HFFc6 (cell line): ENCODE measurements at places on chromosomes 16 and 17.
A peak's percentile ranks its signal among the peaks of the same experiment; 100 is the strongest.

DNA sequence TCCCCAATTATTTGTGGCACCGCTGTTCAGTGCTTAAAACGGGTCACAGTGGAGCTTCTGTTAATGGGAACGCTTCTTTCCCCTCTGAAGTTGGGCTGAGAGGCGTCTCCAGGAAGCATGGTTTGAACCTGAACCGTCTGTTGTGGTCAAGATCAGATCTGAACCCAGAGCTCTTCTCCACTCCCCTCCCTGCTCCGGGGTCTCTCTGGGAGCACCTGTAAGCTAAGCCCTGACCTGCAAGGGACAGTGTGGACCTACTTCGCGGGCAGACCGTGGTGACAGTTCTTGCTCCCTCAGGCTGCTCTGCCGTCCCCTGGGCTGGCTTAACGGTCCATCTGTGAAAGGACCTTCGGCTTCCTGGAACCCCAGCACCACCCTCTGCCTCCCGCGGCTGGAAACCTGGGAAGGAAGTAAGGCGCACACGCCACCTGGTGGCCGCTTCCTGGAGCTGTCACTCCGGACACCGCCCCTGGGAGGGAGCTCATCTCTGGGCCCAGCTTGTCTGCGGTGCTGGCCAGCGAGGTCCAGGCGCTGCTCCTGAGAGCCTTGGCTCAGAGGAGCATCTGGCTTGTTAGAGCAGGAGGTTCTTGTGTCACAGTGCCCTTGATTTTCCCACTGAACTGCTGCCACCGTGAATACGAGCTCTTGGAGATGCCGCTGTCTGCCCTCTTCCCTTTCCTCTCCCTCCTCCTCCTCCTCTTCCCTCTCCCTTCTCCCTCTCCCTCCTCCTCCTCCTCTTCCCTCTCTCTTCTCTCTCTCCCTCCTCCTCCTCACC is 518.5 kb upstream of the EEF2KMT start:
- peak; percentile 30 for DNase-seq

- DNase-seq = no peak
Observed at GRCh38 chr16:4317532-4318450, 1.9 kb downstream of the GLIS2 start.

GRCh38 chr17:27455914-27456680 is at the start of gene KSR1:
Gene KSR1, plus strand, starts transcription at chr17:27456448. Its CDS starts 196 bp downstream, at chr17:27456644.
- DNase-seq = peak; percentile 11

DNA sequence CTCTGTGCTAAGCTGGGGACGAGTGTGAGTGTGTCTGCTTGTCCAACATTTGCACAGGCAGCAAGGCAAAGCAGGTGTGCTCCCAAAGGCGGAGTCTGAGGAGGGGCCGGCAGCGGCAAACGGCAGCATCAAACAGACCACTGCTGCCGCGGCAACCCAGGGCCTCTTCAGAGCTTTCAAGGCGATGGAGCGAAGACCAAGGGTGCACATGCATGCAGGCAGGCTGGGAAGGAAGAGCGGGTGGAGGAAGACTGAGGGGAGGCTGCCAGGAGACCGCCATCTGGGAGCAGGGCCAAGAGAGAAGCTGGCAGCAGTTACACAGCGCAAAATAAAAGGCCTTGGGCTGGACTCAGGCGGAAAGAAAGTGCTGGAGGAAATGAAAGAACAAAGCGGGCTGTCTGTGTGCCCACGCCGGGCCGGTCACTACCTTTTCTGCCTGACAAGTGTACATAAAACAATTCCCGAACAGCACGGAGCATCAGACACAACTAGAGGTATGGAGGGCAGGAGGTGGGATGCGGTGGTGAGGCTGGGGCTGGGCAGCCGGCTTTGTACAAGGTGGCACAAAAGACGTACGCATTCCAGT is 8.5 kb downstream of the TIMM22 start:
- no peak for DNase-seq

DNA sequence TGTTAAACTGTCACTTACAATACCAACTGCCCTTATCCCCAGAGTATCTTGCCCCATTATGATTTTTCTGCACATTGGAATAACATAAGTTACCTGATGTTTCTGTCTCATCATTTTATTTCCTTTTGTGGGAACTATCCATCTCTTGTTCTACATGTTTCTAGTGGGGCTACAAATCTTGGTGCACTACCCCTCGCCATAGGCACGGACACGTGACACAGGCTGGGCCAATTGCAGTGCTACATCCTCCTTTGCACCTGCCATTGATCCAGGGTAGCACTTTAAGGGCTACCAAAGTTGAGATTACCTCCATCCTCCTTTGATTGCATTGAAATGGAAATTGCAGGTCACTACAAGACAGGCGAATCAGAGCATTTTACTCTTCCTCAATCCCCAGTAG is 14.2 kb upstream of the SYT17 start:
- no peak for DNase-seq

GRCh38 chr17:50150354-50151040 is at the start of gene PPP1R9B:
Gene PPP1R9B, minus strand, starts transcription at chr17:50150677. Its CDS starts 164 bp downstream, at chr17:50150513.
- DNase-seq = no peak

DNA sequence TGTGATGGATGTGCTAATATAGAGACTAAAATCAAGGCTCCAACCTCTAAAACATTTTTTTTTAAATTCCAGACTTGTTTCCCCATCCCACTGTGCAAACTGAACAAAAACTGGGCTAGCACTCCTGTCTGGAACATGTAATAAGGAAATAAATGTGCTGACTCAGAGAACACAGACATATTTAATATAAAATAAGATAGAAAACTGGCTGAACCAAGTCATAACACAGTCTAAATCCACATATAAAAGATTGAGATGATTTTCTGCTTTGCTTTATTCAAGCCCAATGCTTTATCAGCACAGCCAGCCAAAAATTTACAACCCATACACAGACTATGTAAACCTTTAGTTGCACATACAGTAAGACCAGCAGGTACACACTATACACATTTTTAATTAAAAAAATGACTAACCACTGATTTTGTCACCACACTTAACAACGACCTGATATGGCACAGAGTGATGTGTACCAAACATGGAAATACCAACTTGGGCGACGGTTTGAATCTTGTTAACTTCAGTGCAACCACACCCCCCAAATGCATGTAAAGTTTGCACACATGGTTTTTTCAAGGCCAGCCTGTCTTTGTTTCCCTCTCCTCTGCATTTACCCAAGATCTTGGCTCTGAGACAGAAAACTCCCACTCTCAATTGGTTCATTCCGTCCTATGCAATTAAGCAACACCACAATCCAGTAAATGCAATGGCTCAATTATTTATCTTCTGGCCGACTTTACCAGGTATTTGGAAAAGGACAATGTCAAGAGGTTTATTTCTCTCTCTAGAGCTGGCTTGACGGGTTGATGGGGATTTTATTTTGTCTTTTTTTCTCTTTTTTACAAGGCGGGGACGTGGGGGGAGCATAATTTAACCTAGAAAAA is 1.2 kb downstream of the STAT3 start:
- DNase-seq = no peak

DNA sequence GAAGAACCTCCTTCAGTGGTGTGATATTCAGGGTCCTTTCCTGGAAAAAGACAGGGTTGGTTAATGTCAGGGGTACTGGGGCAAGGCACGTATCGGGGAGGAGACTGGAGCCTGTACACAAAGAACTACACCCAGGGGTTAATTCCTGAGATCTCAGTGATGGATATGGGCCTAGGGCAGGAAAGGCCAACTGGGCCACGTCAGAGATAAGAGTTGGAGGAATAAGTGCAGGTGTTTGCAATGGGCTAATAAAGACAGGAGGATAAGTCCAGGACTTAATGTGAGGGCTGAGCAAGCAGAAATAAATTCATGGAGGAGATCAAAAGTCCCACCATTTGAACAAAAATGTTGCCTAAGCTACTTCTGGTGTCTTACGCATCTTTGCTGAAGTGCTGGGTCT is 10.4 kb upstream of the HERPUD1 start:
- DNase-seq = no peak

GRCh38 chr17:79311373-79311772 is 236.7 kb downstream of the ENGASE start:
- DNase-seq = no peak

DNA sequence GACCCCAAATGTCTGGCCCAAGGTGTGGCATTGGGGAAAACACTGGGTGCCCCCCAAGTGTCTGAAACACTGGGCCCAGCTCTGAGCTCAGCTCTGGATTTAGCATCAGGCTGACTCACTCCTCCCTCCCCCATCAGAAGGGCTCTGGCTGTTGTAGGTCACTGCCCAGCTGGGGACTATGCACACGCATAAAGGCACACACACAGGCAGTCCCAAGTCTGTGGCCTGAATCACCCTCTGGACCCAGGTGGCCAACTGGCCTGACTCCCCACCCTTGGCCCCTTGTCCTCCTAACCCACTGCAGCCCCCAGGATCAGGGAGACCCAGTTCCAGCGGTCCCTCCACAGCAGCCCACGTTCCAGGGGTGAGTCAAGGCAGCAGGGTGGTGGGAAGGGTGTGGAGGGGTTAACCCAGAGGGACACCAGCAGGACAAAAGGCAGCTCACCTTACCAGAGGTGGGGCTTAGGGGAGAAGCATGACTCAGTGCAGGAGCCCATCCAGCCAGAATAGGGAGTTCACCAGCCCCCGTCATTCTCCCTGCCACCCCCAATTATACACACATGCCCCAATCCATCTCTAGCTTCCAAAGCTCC is 47.0 kb downstream of the MYO18A start:
- peak; percentile 72 for DNase-seq

- no peak for DNase-seq
Observed at GRCh38 chr17:5893741-5894140, 176.4 kb upstream of the WSCD1 start.

DNA sequence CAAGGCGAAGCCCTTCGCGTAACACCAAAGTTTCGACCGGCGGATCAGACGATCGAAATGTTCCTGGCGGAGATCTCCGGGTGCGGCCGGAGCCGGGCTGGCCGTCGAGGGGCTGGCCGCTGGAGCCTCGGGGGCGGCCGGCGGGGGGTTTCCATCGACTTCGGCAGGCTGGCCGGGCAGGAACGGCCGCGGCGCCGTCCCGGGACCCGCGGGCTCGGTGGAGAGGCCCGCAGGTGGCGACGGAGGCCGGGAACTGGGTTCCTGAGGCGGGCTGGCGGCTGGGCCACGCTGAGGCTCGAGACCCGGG is 1.1 kb downstream of the EPOP start:
- DNase-seq = no peak

- no peak for DNase-seq
Observed at GRCh38 chr17:33615861-33616260, 322.8 kb upstream of the ASIC2 start.

GRCh38 chr16:49586466-49587450 is 213.2 kb downstream of the C16orf78 start:
- no peak for DNase-seq

DNA sequence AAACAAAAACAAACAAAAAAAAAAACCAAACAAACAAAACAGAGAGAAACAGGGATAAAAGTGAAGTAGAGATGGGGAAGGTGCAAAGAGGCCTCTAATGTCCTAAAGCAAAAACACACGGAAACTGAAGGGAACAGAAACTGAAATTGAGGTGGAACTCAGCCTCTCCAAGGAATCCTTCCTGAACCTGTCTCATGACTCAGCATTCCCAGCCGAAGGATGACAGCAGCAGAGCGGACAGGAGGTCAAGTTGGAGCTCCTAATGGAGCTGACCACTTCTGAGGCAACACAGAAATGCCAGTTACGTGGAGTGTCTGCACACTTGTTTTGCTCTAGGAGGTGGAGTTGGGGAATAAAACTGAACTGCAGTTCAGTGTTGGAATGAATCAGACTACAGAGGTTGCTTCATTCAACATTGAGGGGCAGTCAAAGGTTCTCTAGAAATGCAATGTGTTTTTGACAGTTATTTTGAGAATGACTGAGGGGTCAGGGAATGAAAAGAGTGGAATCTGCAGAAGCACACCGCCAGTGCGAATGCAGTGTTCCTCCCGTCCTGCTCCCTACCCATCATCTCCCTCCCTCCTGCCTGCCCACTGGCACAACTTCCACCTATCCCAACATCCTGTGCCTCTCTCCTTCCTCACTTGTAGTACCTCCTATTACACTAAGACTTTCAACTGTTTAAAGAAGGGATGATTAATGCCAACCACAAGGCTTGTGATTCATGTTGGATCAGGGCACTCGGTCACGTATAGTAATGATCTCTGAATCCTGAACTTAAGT is 6.3 kb downstream of the UBE2O start:
- peak; percentile 90 for DNase-seq

- DNase-seq = no peak
Observed at GRCh38 chr17:39820541-39820940, 43.6 kb downstream of the IKZF3 start.

- peak; percentile 81 for DNase-seq
Observed at GRCh38 chr17:47719411-47720152, 13.5 kb upstream of the TBX21 start.

DNA sequence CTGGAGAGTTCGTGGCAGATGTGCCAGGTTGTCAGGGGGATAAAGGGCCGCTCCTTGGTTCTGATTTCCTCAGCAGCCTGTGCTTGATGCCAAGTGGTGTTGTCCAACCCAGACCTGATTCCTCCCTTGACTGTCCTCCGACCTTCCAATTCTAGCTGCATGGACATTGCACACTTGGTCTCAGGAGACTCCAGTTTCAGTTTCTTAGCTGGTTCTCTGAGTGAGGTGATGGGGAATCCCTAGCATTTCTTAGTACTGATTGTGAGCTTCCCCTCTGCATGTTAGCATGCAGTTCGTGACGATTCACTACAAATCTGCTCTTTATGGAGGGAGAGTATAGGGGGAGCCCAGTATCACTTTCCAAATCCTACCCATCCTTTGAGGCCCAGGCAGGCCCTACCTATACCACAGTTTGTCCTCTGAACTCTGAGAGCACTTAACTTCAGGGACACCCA is 12.4 kb upstream of the CCR7 start:
- no peak for DNase-seq

DNA sequence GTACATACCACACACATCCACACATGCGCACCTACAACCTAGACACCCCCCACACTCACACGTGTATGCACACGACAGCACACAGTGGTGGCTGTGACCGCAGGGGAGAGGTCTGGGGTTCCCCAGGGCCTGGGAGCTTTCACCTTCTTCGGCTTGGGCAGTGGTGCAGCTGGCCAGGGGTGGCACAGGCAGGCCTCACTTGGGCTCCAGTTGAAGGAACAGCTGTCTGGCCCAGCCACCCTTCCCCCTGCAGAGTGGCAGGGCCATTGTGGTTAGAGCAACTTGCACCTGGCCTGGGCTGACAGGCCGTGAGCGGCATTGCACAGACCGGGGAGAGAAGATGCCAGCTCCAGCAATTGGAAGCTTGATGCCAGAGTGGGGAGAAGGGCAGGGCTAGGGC is 114.5 kb upstream of the GSE1 start:
- no peak for DNase-seq
